ENCODE measurements at places on chromosomes 4 and X. TPM values are rescaled to one million over a fixed set of nuclear protein-coding genes. Genes with fewer than 3 reads are reported as not detected.

MAGEA4 gene
- not detected for total RNA-seq

TCEANC gene
- total RNA-seq = 5.3 TPM

DNA sequence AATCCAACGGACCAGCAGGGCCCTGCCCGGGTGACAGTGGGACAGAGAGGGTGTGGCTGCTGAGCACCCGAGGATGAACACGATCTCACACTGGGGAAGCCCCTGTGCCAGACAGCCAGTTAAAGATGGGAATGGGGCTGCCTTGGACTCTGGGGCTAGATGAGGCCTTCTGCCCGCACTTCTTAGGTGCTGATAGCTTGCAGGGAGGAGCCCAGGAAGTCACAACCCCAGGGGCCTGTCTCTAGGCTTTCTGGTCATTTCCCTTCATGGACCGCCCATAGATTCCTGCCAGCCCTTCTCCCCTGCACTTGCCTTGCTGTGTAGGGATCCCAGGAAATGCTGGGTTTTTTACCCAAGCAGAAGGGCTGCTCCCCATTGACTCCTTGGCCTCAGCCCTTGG, 6.2 kb downstream of the ZNF275 start:
- DNase-seq = no peak

GRCh38 chr4:117664706-117665444, 369.4 kb upstream of the NDST3 start:
- no peak for DNase-seq

- DNase-seq = no peak
Observed at GRCh38 chr4:83626245-83626836, 90.4 kb downstream of the GPAT3 start.

GRCh38 chr4:168587411-168588125, 90.7 kb downstream of the PALLD start:
- peak; percentile 18 for DNase-seq

DNA sequence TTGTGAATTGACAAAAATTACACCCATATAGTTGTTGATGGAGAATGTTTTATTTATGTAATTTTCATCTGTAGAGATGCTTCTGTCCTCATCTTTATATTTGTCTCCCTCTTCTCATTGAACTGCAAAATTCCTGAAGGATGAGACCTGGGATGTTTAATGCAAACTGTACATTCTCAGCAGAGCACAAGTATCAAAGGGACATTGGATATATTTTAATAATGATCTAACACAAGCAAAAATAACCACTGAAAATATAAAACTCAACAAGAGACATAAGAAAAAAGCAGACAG, 28.6 kb downstream of the UGDH start:
- no peak for DNase-seq

DNA sequence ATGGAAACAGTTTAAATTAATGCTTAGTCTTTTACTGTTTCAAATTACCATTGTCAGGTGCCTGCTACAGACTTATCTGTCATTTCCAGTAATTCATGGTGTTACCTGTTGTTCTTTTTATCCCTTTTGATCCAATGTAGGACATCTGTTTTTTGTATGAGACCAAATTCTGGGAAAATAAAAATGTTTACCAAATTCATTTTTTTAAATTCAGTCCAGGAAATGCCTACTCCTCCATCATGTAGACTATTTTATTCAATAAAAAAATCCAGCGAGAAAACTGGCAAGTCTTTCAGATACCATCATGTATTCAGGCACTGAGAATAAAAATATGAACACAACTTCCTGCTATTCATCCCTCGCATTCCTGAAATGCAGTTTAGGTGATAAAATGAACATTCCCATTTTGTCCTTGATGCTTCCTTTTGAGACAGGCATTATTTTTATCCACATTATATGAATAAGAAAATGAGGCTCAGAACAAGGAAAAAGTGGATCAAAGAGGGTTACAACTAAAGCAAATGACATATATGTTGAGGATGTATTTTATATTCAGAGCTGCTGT, 584.2 kb downstream of the SPRY1 start:
- DNase-seq = no peak
